Gastroesophageal sphincter (tissue), 4 donors: ENCODE measurements at places on chromosomes 13 and 19. TPM values are rescaled to one million over a fixed set of nuclear protein-coding genes. Genes with fewer than 3 reads are reported as not detected.

GRCh38 chr19:29806098-29806866, 5.5 kb upstream of the CCNE1 start:
- ATAC-seq: peak; percentile 53

TTC9B gene
- total RNA-seq: not detected

DNA sequence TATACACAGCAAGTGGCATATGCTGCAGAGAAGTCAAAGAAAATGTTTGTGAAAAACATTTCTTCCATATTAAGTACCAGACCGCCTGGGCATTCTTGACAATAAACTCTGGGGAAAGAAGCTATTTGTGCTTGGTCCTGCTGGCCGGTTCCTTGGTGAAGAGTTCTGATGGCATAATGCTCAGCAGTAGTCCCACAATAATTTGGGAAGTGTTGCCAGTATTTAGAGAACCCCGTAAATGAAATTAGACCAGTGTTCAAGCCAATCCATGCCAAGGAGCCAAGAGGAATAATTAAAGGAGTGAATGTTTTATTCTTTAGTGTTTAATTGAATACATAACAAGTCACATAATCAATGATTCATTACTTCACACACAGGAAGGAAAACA, 6.3 kb downstream of the KCTD12 start:
- ATAC-seq: no peak

- ATAC-seq: peak; percentile 41
Measured at GRCh38 chr19:2474232-2475017, 1.5 kb upstream of the GADD45B start.

DNA sequence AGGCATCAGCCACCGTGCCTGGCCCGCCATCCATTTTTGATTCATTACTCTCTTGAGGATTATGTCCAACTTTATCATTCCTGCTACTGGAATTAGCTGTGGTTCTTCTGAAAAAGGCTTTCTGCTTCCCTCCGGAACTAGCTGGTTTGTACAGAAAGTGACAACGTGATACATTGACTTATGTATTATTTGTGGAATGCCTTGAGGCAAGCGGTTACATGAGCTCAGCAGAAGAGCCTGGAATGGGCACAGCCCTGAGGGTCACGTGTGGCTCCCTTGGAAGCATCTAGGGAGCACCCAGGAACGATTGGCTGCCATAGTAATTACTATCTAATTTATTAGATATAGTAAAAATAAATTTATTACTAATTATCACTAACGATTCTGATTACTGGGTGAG, 14.4 kb upstream of the RETN start:
- ATAC-seq: no peak

NLRP4 gene
- not detected for total RNA-seq

DNA sequence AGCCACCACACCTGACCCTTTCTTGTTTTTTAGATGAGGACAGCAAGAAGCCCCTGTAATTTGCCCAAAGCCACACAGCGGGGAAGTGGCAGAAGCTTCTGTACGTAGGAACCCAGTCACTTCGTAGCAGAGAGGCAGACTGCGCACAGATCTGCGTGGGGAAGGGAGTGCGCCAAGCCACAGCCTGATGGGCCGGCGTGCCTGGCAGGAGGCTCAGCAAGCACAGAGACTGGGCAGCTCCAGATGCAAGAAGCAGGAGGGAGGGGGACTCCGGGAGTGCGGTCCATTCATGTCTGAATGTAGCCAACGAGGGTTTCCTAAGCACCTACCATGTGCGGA, 347 bp upstream of the TJP3 start:
- no peak for ATAC-seq

GRCh38 chr19:27635401-27635800, 1577.5 kb downstream of the UQCRFS1 start:
- ATAC-seq: no peak

DNA sequence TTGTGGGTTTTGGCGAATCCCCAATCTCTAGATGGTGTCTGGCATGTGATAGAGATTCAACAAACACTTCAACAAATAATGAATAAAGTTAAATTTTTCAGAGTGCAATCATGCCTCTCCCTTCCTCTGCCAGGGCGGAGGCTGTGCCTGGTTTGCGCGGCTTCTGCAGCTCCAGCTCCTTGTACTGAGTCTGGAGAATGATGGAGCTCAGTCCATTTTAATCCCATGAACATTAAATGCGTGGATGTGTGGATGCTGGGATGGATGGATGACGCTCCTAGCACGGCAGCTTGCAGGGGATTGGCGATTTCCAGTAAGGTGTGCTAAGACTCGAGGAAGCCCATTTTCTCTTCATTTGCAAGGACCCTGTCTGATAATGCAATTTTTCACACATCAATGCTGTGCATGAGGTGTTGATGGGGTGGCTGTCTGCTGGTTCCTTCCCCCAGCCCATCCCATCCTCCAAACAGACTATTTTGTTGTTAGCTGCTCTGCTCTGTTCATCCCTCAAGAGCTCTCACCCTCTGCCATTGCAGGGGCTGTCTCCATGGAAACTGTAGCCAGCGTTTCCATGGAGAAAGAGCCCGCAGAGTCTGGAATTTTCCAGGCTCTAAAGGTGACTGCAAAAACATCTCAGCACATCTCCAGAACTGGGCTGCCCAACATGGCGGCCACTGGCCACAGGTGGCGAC, 92.6 kb upstream of the PEG3 start:
- ATAC-seq: no peak

PCID2 gene
- total RNA-seq: 43.7 TPM

- ATAC-seq: no peak
Measured at GRCh38 chr19:54014920-54015560, 23.6 kb downstream of the CACNG6 start.

GRCh38 chr13:102878481-102878880, 32.6 kb downstream of the ERCC5 start:
- no peak for ATAC-seq

CA11 gene
- total RNA-seq: 13.8 TPM

- no peak for ATAC-seq
Measured at GRCh38 chr13:113996081-113996911, 22.4 kb upstream of the C13orf46 start.

- no peak for ATAC-seq
Measured at GRCh38 chr13:81138353-81138980, 797.5 kb upstream of the SPRY2 start.
